Stomach (tissue), 19 donors: ENCODE measurements at places on chromosomes 2 and 18. TPM values are rescaled to one million over a fixed set of nuclear protein-coding genes. Genes with fewer than 3 reads are reported as not detected.

The MRO gene
- 2.0 TPM for total RNA-seq

The RAD51AP2 gene
- not detected for total RNA-seq

The KCNF1 gene
- total RNA-seq = not detected

The ARHGEF4 gene
- total RNA-seq = 19.0 TPM

GRCh38 chr2:172102391-172103359 lies at the start of gene DLX2:
Gene DLX2, minus strand, starts transcription at chr2:172102900. Its CDS starts 362 bp downstream, at chr2:172102538.
- no peak within 1 kb of the TSS for H3K27ac ChIP-seq
- H3K27me3 ChIP-seq = peaks cover 100% of the 10 kb centered on the region
- no peaks in the 10 kb centered on the region for H3K36me3 ChIP-seq
- peak within 1 kb of the TSS; percentile 52 for H3K4me3 ChIP-seq

DNA sequence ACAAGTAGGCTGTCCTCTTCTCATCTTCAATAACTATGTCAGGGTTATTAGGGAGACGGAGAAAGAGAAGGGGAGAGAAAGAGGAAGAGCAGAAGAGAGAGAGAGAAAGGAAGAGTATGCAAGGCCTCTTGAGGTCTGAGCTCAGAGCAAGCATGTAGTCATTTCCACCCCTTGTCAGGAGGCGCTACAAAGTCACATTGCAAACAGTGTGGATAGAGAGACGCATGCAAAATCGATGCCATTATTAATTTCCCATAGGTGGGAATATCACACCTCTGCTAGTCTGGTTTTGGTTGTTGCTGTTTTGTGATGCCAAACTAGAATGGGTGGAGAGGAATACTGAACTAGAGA lies 24.2 kb upstream of the SERPINE2 start:
- H3K4me3 ChIP-seq = no peak overlapping the region
- H3K27ac ChIP-seq = no peak overlapping the region
- no peaks in the 10 kb centered on the region for H3K4me1 ChIP-seq
- DNase-seq = no peak
- H3K36me3 ChIP-seq = no peaks in the 10 kb centered on the region
